Globus pallidus (tissue), 1 donor: ENCODE measurements at places on chromosomes 3 and 15.

DNA sequence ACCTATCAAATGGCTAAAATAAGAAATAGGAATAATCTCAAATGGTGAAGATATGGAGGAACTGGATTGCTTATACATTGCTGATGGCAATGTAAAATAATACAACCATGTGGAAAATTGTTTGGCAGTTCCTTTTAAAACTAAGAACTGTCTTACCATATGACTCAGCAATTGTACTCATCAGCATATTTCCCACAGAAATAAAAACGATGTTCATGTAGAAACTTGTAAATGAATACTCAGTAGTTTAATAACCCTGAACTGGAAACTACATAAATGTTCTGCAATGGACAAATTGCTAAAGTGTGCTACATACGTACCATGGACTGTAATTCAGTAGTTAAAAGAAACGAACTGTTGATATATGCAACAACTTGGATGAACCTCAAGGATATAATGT lies 253.9 kb upstream of the RBMS3 start:
- DNase-seq = no peak

DNA sequence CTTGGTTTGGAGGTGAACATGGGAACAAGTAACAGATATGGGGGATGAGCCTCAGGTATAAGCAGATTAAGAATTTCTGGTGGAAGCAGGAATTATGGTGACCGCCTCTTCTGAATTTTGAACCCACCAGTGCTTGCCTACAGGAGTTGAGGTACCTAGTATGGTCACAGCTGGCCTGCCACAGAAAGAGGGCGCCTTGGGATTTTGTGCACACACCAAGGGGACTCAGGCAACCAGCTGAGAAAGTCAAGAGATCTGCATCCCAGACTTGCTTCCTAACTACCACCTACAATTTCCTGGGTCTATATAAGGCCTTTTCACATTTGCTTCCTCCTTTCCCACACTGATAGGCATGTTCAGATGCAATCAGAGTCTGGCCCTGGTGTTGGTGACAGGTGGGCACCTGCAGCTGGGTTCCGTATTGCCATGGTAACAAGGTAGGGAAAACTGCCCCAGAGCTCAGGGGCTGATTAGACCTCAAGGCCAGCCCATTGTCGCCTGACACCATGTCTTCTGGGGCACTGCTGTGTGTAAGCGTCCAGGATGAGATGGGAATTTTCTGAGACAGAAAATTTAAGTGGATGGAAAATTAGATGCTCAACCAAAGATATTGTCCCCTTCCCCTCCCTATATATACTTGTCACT lies 75.9 kb upstream of the RASGRF1 start:
- no peak for DNase-seq

- DNase-seq = no peak
Observed at GRCh38 chr3:77338195-77338594, 298.3 kb downstream of the ROBO2 start.

- DNase-seq = peak; percentile 38
Observed at GRCh38 chr3:122055215-122055614, at the start of gene CD86. Gene CD86 (plus strand): TSS chr3:122055362. CDS start chr3:122055490, 128 bp downstream.

GRCh38 chr3:16347548-16347947 lies 82.5 kb downstream of the OXNAD1 start:
- no peak for DNase-seq
